ENCODE measurements at places on chromosomes 12 and 14.

DNA sequence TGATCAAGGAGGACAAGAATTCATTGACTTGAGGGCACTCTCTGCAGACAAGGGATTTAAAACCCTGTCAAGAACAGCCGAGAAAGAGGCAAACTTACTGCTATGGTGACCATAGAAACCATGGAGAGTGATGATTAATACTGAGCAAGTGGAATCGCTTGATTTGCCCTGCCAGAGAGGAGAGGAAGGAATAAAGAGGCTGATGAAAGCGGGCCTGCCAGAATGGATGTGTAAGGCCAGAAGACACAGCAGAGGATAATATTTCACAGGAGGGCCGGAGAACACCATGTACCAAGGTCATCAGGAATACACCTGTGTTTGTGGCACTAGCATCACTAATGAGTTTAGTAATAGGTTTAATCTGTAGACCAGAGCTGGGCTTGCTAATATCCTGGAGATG lies 221.8 kb upstream of the DCN start:
- DNase-seq, result no peak

- DNase-seq, result no peak
Measured at GRCh38 chr12:22935090-22935489, 310.1 kb downstream of the ETNK1 start.

DNA sequence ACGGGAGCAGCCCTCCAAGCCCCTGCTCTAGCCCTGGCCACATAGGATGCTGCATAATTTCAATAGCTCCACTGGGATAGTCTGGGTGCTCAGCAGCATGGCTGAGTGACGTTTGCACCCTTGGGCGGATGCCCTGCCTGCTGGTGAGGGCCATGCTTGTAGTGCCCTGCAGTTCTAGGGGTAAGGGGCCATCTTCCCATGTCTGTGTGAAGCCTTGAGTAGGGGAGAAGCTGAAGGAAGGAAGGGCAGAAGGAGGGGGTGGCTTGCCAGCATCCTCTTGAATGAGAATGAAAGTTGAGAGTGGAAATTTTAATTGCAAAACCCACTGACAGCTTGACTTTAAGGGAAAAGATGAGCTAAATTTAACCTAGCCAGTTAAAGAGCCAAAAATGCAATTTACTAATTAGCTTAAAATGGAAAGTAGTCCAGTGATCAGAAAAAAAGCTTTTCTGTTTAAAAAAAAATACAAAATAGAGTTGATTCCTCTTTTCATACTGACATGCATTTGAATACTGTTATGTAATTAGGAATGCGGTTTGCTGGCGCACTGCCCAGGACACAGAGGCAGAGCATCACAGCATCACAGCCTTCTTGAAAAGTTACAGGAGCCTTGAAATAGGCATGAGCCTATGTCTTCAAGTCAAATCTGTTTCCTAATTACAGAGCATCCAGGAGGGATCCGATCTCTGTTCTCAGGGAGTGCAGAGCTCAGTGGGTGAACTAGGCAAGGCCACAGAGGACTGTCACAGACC lies 18.5 kb upstream of the EML1 start:
- no peak for DNase-seq

DNA sequence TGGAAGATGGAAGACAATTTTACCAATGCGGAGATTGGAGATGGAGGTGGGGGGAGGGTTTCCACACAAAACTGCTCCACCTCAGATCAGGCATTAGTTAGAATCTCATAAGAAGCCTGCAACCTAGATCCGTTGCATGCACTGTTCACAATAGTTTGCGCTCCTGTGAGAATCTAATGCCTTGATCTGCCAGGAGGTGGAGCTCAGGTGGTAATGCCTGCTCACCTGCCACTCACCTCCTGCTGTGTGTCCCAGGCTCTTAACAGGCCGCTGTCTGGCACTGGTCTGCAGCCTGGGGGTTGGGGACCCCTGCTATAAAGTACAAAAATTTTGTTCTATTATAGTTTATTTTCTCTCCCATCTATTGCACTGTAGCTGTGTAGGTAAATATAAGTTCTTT lies 84.9 kb upstream of the FOXG1 start:
- no peak for DNase-seq

- DNase-seq, result no peak
Measured at GRCh38 chr14:70904373-70904772, 2.9 kb upstream of the PCNX1 start.

- no peak for DNase-seq
Measured at GRCh38 chr12:77060136-77060882, 5.1 kb downstream of the E2F7 start.

DNA sequence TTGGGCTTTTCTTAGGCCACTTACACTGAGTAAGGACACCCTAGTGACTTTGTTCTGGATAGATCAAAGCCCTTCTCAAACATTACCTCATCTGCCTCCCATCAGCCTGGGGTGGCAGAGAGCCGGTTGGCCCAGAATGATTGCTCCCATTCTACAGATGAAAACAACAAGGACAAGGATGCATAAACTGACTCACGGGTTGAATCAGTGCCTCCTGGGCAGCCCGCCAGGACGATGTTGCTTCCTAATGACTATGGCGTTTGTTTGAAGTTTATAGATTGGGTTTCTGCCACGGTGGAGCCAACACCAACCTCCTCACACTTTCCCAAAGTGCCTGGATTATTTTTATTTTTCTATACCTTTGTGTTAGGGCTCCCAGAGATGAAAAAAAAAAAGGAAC lies 3.6 kb upstream of the VRK1 start:
- no peak for DNase-seq

GRCh38 chr12:44689587-44689986 lies 186.5 kb downstream of the NELL2 start:
- DNase-seq, result no peak

All from stimulated activated CD4-positive, alpha-beta T cell treated with anti-CD3 and anti-CD28 coated beads, Interleukin-4, amount 100 ng/mL, for 24 hours (primary cell).